ENCODE measurements at places on chromosomes 7 and 10.

GRCh38 chr7:150361807-150362621 is 6.6 kb upstream of the REPIN1 start:
- DNase-seq, result no peak

DNA sequence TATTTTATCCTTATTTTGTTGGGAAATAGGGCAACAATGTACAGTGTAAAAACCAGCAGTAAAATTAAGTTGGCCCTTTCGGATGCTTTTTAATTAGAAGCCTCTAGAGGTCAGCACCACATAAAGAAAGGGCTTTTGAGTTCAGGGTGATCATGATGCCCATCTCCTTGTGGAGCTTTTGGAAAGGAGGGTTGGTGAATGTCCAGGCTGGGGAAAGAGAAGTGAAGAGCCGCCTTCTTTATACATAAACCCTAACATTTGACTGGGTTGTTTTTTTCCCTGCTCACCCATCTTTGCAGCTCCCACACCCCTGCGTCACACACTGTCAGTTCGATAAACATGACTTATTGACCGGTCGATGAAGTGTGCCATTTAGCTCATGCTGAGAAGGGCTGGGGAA is 29.8 kb downstream of the MTURN start:
- DNase-seq, result no peak

GRCh38 chr7:111232249-111233084 is 141.5 kb downstream of the LRRN3 start:
- DNase-seq, result no peak

DNA sequence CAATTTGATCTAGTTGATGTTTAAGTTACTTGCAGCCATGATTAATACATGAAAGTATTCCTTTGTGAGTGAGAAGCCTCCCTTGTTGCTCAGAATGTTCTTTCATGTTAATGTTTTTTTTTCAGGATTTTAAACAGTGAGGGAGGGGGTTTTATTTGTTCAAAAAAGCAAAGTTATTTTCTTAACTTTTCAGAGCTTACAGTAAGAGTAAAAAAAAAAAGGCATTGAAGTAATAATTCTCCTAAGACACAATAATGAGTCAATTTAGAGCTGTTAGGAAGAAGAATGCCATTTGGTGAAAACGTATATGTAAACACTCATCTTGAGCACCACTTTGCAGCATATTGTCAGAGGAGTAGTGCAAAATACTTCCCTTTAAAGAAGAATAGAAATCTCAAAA is 105.8 kb downstream of the SEMA3A start:
- DNase-seq, result no peak

GRCh38 chr10:101007915-101008822 is 8.6 kb downstream of the LZTS2 start:
- DNase-seq, result no peak

GRCh38 chr10:70850097-70850496 is 34.3 kb downstream of the SGPL1 start:
- no peak for DNase-seq

- no peak for DNase-seq
Measured at GRCh38 chr10:69730251-69731156, 71.2 kb upstream of the COL13A1 start.

GRCh38 chr7:148296994-148297644 is 293.4 kb upstream of the C7orf33 start:
- DNase-seq, result no peak

Measured in stimulated activated CD8-positive, alpha-beta memory T cell treated with anti-CD3 and anti-CD28 coated beads, Interleukin-7, amount 100 ng/mL, for 1 hour (primary cell).